Fibroblast of skin of left biceps (primary cell): ENCODE measurements at places on chromosomes 3 and 15.

DNA sequence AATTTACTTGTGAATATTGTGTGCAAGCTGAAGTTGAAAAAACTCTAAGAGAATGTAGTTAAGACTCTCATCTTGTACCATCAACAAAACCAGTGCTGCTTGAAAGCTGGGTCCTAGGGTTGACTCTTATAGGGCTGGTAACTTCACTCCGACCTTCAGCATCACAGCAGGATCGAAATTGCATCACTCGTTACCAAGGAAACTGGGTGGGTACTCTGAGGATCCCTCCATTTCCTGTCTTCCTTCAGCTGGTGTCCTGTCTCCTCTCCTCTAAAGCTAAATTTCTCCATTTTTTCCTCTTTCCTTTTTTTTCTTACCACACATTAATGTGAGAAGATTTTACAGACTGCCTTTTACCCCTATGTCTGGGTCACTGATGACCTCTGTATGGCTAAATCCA lies 3.0 kb upstream of the APH1B start:
- DNase-seq: no peak

DNA sequence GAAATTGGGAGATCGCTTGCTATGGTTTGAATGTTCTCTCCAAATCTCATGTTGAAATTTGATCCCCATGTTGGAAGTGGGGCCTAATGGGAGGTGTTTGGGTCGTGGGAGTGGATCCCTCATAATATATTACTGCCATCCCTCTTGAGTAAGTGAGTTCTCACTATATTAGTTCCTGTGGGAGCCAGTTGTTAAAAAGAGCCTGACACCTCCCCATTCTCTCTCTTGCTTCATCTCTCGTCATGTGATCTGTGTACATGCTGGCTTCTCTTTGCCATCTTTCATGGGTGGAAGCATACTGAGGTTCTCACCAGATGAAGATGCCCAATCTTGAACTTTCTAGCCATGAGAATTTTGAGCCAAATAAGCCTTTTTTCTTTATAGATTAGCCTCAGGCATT lies 43.0 kb upstream of the IL20RB start:
- DNase-seq: no peak

DNA sequence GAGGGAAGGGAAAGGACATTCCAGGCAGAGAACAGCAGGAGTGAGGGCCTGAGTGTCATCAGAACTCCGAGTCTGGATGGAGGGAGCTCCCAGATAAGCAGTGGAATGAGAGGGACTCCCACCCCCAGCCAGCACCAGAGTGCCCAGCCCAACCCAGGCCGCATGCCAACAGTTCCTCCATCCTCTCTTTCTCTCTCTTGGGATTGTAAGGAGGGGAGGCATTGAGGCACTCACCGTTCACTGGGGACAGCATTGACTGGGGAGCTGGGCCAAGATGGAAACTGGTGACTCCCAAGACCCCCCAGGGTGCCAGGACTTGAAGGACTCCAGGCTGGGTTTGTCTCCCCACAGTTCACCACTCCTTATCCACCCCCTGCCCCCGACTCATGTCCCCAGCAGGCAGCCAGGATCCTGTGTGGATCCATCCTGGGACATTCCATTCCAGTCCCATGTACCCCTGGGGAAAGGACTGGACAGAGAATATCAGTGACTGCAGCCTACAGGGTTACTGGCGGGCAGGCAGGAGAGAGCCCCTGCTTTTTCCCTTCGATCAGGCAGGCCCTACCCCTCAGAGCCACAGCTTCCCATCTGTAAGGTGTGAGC lies 15.7 kb downstream of the PTH1R start:
- DNase-seq: no peak

- DNase-seq: no peak
Measured at GRCh38 chr3:59565125-59565524, 515.3 kb upstream of the CFAP20DC start.

- no peak for DNase-seq
Measured at GRCh38 chr15:45993508-45993907, 358.7 kb downstream of the SQOR start.

DNA sequence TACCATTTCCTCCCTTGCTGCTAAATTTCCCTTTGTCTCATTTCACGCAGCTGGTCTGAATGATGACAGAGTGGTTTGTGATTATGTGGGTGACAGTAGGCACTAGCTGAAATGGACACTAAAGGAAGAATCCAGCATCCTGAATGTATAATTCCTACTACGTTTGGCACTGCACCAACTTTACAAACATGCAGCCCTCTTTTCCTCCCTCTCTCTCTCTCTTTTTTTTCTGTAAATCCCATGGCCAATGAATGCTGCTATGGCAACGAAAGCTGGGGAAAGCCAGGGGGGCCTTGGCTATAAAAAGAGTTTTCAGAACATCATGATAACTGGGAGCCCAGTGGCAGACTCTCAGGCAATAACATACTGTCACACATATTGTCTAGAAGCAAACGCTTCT lies 367.2 kb upstream of the AGTR1 start:
- no peak for DNase-seq

DNA sequence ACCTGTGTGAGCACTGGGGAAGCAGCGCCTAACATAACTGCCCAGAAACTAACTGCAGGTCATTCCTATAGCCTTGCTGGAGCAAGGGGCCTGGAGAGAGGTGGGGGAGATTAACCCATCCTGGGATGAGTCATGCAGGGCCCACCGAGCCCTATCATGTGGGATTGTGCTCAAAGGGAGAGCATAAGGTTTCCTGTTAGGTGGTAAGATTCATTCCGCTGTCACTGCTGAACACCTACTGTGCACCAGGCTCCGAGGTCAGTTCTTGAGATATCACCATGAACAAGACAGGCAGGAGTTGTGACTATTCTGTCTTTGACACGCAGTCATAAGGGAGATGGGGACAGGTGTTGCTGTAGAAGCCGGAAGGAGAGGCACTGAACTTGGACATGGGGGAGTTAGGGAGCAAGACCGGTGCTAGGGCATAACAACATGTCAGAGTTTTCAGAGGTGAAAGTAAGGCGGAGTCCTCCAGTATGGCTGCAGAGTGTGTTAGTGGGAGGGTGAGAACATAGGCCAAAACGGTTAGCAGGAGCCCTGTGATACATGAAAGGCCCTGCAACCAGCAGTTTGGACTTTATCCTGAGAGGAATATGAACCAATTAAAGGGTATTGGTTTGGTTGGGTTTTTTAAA lies 2.4 kb downstream of the SLC25A38 start:
- DNase-seq: no peak

- DNase-seq: no peak
Measured at GRCh38 chr3:194908972-194909371, 223.3 kb downstream of the FAM43A start.

DNA sequence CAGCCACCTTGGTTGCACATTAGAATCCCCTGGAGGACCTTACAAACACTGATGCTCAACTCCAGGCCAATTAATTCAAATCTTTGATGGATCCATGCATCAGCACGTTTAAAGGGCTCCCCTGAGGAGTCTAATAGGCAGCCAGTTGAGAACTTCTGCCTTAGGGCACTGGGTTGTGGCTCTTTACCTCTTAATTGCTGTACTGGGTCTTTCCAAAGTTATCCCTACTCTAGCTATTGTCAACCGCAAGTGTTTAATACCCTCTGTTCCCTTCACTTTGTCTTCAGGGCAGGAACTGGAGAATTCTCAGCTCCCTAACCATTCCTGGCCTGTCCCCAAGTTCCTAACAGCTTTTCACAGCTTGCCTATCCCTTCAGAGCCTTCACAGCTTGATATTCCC lies 15.0 kb upstream of the FAM174B start:
- DNase-seq: no peak

DNA sequence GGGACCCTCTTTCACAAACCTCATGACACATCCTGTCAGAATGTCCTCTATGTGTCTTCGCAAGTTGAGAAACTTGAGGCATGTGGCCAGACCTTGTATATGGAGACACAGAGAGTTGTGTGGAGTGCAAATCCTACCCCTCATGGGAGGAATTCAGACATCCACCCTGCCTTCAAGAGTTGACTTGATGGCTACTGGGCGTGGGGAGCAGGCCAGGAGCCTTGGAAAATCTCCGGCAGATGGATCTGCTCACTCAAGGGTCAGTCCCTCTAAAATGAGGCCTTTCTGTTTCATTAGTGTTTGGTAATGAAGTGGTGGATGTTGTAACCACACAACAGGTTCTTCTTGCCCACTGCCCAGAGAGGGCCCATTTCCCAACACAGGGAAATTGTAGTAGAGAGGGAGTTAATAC lies 79.0 kb downstream of the ASB7 start:
- DNase-seq: no peak

DNA sequence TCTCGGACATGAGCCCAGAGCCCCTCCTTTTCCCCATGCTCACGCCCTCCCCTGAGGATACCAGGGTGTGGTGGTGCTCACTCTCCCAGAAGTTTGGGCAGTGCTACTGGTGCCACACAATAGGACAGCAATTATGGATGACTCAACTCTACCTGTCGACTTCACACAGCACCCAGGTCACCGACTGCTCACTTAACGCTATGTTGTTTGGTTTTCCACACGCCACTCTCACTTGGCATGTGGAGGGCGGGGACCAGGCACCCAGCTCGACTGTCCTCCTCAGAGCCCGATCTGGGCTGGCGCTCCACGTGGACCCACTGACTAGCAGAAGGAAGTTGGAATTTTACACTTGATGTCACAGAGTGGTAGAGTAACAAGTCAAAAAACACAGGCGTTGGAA lies 30.9 kb downstream of the STIMATE start:
- DNase-seq: no peak

- no peak for DNase-seq
Measured at GRCh38 chr3:118559286-118559685, 475.4 kb downstream of the IGSF11 start.

DNA sequence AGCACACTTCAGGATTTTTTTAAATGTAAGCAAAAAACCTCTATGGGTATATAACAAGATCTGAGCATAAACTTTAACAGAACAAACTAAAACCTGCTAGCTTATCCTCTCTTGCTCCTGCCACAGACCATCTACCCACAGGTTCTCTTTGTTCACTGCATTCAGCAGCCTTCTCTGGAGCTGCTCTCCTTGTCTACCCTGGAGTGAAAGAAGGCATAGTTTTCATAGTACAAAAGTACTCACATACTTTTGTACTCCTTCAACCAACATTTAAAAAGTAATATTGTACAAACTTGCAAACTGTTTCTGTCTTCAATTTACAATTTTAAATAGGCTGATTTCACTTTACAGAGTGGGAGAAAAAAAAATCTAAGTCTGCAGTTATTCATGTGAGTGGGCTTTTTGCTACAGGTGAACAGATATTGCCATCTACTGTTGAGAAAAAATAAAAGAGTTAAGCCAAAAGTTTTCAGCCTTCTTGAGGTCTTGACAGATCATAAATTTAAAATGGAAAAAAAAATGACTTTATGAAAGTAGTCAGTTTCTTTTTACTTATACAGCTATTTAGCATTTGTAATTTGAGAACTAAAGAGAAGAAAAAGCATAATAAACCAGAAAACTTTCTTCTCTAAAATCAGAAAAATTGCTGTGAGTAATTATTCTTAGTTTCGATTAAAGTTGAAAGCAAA lies 20.4 kb downstream of the TERC start:
- no peak for DNase-seq

GRCh38 chr3:24033818-24034217 lies 88.7 kb downstream of the NR1D2 start:
- no peak for DNase-seq

DNA sequence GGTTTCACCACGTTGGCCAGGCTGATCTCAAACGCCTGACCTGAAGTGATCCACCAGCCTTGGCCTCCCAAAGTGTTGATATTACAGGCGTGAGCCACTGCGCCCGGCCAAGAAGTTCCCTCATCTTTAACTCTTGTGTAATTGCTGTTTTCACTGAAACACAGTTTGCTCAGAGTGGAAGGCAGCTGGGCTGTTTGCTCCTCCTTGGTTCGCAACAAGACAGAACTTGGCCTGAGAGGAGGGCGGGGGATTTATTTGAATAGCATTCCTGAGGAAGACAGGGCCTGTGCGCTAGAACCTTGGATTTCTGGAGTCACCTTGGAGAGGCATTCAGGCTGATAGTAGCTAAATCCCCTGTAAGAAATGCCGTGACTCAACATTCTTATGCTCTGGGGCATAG lies 226.7 kb upstream of the MCTP2 start:
- DNase-seq: no peak

GRCh38 chr3:128598884-128599664 lies 51.5 kb downstream of the RPN1 start:
- DNase-seq: no peak
